Suppressor macrophage treated with lipopolysaccharide for 4 hours (primary cell): ENCODE measurements at places on chromosomes 4 and X.

GRCh38 chr4:41303372-41304118 lies 46.8 kb downstream of the UCHL1 start:
- DNase-seq, result no peak

DNA sequence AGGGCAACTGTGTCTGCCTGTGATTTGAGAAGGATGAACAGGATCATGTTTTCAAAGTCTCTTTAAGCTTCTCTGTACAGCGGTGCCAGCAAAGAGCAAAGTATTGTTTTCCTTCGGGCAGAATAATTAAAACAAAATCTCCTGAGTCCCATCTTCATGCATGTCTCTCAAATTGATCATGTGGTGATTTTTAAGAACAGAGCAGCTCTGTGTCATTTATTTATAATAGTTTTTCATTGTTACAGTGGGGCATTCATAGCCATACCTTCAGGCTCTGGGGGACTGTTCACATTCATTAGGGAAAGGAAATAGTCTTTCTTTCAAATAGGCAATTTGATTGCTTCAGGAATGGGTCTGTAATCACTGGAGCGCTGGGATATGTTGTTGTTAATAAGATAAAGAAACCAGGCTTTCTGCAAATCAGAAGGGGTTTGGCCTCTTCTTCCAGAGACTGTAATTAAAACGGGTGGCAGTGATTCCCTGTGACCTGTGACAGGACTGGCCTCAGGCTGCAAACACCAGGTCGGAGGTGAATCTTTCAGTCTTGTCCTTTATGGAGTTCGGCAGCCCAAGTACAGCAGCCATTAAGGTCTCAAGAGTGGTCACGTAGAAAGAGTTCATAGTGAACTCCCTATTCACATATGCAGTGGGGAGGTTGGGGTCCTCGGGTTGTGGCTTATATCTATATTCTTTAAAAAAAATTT lies 29.3 kb upstream of the CBR4 start:
- no peak for DNase-seq

GRCh38 chr4:97239667-97239997 lies 903.6 kb downstream of the STPG2 start:
- DNase-seq, result no peak

DNA sequence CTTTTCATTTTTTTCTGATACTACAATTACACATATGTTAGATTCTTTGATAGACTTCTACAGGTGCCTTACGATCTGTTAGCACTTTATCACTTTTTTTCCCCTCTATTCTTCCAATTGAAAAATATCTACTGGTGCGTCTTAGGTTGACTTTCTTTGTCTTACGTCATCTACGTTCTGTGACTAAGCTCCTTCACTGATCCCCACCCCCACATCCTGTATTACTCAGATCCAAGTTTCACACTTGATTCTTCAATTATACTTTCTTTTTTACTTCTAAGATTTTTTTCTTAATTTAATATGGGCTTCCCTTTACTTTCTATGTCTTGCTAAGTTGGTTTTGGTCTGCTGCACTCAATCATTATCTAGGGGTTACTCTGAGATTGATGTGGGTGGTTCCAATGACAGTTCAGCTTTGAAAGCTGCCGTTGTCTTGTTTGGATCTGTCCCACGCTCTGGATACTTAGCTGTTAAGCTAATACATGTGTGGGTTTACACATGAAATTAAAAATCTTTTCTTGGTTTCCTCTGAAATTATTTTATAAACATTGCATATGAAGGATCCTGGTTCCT lies 1321.1 kb downstream of the RAPGEF2 start:
- DNase-seq, result peak; percentile 2

DNA sequence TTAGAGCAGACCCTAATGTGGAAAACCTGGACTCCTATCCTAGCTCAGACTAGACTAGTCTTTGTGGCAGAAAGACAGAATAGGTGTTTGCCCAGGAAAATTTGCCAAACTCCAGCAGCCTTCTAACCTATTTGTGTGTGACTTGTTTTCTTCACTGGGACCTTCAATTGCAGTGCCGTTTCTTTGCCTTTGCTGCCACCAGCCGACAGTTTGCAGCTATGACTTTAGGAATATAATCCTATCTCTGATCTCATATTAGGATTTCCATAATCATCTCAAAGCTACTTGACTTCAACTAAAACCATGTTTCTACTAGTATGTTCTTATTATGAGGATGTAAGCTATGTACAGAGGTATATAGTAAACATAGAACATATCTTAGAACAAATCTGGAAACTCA lies 60.2 kb upstream of the PGAM4 start:
- peak; percentile 5 for DNase-seq

GRCh38 chr4:17765514-17766286 lies 15.7 kb downstream of the FAM184B start:
- no peak for DNase-seq

GRCh38 chr4:103853627-103854026 lies 133.8 kb upstream of the TACR3 start:
- DNase-seq, result no peak

- DNase-seq, result peak; percentile 26
These were observed 39.6 kb upstream of the SRPX start for GRCh38 chrX:38260231-38260630.

DNA sequence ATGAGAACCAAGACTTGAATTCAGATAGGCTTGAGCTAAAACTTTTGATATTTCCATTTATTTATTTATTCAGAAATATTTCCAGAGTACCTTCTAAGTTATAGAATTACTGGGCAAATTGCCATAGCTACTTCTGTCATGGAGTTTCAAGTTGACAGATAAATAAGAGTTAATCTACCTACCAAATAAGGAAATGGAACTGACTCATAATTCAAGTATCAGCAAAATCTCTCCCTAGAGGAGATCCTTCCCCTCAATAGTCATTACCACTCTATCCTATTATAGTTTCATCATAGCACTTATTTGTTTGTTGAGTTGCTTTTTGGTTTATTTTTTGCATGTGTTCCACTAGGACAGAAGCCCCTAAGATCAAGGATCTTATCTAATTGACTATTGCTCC lies 48.8 kb upstream of the CCSER1 start:
- peak; percentile 80 for DNase-seq

DNA sequence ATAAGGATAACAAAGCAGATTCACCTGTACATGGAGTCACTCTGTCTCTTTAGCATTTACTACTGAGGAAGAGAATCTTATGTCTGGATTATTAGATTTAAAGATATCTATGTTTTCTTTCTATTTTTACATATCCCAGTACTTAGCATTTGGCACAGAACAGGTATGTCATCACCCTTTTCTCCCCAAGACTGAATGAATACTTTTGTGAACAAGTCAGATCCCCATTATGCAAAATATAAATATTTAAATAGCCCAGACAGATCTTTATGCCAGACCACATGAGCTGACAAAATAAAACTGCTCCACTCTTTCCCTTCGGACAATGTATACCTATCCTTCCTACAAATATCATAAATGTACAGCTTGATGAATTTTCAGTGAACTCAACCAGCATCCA lies 94.5 kb downstream of the CASK start:
- DNase-seq, result no peak

- DNase-seq, result no peak
These were observed 50.5 kb downstream of the TIGD2 start for GRCh38 chr4:89161841-89162240.

GRCh38 chrX:77450996-77451395 lies 3.8 kb downstream of the FGF16 start:
- DNase-seq, result peak; percentile 7

- peak; percentile 55 for DNase-seq
These were observed 152.2 kb downstream of the NHS start for GRCh38 chrX:17527135-17527701.

DNA sequence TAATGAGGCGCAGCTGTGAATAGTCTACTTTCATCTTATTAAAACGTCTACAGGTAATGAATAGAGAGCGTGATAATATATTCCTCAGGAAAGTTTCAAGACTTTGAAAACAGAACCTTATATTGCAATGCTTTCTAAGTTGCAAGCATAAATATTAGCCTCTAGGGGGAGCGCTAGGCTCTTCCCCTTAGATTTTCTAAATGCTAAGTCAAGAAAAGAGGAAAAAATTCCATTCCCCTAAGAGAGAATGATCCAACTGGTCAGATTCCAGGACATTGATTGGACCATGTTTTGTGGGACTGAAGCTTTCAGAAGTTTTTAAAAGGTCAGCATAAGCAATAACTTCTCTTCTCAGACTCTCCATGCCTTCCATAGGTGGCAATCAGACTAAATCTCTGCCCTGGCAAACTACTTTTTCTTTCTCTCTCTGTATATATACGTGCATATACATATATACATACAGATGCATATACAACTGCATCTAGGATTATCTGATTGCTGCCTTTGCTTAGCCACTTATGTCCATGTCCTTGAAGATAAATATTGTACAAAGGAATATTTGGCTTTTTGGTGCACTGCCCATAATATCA lies 492.9 kb downstream of the INPP4B start:
- DNase-seq, result peak; percentile 64
